ENCODE measurements at places on chromosomes 1 and 21.

GRCh38 chr1:45924736-45925135, 121.3 kb downstream of the MAST2 start:
- no peak for DNase-seq

DNA sequence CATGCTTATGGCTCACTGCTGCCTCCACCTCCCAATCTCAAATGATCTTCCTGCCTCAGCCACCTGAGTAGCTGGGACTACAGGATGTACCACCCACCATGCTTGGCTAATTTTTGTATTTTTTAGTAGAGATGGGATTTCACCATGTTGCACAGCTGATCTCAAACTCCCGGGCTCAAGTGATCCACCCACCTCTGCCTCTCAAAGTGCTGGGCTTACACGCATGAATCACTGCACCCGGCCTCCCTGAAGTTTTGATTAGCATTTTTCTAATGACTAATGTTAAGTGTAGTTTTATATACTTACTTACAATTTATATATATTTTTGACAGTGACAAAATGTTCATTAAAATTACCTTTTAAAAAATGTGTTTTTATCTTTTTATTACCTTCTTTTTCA, 41.1 kb downstream of the ZNF678 start:
- no peak for DNase-seq

DNA sequence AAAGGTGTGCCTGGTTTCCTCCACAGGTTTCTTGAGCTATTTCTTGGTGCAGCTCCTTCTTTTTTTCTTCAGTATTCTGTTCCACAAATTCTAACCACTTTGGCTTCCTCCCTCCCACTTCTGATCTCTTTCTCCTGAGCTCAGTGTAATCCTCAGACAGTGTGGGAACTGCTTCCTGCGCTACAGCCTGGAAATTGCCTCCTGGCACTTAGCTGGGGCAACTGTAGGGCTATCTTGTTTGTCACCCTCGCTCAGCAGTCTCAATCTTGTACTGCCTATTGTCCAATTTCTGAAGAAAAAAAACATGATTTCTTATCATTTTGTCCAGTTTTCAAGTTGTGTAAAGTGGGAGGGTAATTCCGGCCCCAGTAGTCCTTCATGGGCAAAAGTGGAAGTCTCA, 24.0 kb upstream of the GALNT2 start:
- no peak for DNase-seq

DNA sequence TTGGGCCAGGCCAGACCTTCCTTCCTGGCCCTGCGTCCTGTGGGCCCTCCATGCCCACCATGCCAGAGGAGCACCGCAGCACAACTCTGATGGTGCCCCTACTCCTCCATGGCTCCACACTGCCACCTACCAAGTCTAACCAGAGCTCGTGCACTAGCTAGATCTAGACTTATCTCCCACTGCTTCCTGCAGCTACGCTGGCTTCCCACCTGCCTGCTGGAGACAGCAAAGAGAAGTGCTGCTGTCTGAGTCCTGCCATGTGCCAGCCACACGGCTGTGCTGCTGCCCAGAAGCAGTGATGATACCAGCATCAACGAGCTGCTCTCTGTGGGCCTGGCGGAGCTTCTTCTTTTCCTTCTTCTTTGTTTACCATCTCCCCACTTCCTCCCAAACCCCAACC, 4.5 kb downstream of the GUCA2B start:
- no peak for DNase-seq

- no peak for DNase-seq
Observed at GRCh38 chr1:167703557-167703956, 18.2 kb upstream of the MPZL1 start.

All from stimulated activated CD4-positive, alpha-beta T cell treated with anti-CD3 and anti-CD28 coated beads, Interleukin-15, amount 100 ng/mL, for 1 hour (primary cell).